ENCODE measurements at places on chromosomes 2 and 18.

DNA sequence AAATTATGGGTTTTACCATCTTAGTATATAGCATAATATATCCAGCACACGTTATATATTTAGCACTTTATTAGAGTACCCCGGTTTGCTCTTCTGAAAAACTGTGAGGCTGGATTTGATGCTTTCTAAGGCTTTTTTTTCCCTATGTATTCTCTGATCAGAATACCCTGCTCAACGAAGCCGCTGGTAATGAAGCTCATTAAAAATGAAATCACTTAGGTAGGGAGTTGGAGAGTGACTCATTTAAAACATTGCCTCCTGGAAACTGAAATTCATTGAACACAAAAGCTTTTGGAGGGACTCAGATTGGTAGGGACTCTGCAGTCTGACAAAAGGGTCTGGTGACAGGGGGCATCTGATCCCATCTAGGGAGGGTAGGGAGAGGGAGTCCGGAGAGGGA is 365.4 kb upstream of the MEX3C start:
- DNase-seq, result no peak

DNA sequence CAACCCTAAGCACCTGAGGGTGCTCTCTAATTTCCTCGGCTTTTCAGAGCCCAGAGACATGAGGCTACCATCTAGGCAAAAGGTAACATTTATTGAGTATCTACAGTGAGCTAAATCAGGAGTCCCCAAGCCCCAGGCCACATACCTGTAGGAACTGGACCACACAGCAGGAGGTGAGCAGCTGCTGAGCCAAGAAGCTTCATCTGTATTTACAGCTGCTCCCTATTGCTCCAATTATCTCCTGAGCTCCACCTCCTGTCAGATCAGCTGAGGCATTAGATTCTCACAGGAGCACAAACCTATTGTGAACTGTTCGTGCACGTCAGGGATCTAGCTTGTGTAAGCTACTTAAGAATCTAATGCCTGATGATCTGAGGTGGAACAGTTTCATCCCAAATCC is 70.2 kb downstream of the RND3 start:
- no peak for DNase-seq

GRCh38 chr2:205564346-205565141 is 117.8 kb upstream of the NRP2 start:
- no peak for DNase-seq

DNA sequence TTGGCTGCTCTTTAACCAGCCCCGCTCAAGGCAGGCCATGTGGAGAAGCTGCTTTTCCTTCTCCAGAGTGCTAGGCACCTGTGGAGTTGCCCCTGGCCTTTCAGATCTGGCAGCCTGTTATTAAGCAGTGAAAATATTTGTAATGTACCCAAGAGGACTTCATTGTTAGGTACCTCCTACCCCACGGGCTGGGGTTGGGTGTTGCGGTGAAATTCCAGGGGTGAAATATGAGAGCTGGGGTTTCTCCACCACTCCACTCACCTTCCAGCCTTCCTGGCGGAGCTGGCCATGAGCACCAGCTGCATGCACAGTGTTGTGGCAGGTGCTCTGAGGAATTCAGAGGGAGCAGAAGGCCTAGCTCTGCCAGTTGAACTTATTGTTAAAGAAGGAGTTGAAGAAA is 39.1 kb downstream of the NTSR2 start:
- no peak for DNase-seq

GRCh38 chr2:239540174-239540573 is 139.4 kb upstream of the HDAC4 start:
- no peak for DNase-seq

DNA sequence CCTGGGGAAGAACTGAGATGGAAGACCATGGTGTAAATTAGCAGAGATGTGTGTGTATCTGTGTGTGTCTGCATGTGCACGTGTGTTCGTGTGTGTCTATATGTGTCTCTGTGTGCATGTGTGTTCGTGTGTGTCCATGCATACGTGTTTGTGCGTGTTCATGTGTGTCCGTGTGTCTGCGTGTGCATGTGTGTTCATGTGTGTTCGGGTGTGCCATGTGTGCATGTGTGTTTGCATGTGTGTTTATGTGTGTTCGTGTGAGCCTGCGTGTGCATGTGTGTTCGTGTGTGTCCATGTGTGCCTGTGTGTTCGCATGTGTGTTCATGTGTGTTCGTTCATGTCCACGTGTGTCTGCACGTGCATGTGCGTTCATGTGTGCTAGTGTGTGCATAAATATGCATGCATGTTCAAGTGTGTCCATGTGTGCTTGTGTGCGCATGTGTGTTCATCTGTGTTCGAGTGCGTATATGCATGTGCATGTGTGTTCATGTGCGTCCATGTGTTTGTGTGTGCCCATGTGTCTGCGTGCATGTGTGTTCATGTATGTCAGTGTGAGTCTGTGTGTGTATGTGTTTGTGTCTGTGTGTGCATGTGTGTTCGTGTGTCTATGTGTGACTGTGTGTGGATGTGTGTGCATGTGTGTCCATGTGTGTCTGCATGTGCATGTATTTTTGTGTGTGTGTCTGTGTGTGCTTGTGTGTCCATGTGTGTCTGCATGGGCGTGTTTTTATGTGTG is 3.1 kb downstream of the NEU2 start:
- no peak for DNase-seq

- peak; percentile 17 for DNase-seq
These were observed 187.7 kb upstream of the CXCR4 start for GRCh38 chr2:136305517-136306192.

DNA sequence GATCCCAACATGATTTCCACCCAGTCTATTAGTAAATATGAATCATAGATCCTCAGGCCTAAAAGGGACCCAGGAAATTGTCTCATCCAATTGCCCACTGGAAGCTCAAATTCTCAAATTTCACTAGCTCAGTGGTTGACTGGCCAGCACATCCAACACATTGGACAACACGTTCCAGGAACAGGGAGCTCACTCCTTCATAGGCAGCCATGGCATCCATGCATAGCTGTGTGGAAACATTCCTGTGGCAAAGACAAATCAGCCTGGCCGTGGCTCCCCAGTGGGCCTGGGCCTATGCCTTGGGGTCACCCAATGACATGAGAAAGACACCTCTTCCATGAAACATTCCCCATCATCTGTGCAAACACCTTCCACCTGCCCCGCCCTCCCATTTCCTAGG is 261.1 kb downstream of the ANAPC1 start:
- DNase-seq, result no peak
